ENCODE measurements at places on chromosomes 4 and X.
A peak's percentile ranks its signal among the peaks of the same experiment; 100 is the strongest.

DNA sequence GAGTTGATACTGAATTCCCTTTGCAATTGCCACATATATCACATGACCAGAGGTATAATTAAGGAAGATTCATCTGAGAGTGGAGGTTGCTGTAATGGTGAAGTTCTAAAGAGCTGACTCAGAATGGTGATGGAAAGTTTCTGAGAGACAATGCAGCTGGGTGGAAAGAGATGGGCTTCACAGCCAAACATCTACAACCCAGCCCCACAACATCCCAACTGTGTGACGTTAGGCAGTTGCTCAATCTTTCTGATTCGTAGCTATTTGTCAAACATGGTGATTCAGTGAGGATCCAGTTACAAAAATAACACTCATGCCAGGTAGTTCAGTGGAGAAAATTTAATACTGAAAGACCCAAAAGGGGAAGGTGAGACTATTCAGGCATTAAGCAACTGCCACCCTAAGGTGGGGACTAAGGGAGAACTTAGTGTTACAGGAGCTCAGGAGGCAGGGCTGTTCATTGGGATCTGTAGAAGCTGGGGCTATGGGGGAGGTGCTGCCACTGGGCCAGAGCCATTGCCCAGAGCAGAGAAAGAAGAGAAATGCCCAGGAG, 6.9 kb upstream of the AFF1 start:
- peak; percentile 25 for DNase-seq

- DNase-seq = no peak
Measured at GRCh38 chr4:107890779-107891178, 40.6 kb upstream of the CYP2U1 start.

DNA sequence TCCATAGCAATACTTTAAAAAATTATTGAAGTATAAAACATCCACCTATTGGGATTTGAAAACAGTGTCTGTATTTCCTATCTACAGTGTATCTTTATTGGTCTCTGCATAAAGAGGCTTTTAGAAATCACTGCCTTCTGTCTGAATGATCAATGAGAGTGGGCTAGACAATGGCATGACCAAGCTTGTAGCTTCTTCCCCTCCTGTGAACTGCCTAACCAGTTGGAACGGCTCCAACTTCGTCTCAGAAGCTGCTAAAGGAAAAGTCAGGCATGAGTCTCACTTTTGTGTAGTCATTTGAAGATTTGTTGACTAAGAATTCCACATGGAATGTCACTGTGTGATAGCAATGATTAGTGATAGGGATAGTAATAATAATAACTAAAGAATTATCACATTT, 64.2 kb downstream of the INTS12 start:
- no peak for DNase-seq

DNA sequence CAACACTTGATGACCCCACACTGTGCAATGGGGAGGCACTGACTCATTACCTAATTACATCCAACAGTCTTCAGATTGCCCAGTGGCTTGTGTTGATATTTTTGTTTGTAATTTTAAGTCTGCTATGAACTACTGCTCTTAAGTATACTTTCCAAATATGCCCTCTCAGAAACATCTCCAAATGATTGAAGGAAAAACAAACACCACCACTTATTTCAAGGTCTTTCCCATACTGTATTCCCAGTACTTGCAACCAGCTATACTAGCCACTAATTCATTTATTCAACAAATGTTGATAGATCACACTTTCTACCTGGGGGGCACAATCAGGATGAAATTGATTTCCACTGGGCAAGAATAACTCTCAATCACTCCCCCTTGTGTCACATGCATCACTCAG, 302.2 kb upstream of the CPEB2 start:
- no peak for DNase-seq

- DNase-seq = no peak
Measured at GRCh38 chrX:122046815-122047214, 999.4 kb downstream of the GLUD2 start.

DNA sequence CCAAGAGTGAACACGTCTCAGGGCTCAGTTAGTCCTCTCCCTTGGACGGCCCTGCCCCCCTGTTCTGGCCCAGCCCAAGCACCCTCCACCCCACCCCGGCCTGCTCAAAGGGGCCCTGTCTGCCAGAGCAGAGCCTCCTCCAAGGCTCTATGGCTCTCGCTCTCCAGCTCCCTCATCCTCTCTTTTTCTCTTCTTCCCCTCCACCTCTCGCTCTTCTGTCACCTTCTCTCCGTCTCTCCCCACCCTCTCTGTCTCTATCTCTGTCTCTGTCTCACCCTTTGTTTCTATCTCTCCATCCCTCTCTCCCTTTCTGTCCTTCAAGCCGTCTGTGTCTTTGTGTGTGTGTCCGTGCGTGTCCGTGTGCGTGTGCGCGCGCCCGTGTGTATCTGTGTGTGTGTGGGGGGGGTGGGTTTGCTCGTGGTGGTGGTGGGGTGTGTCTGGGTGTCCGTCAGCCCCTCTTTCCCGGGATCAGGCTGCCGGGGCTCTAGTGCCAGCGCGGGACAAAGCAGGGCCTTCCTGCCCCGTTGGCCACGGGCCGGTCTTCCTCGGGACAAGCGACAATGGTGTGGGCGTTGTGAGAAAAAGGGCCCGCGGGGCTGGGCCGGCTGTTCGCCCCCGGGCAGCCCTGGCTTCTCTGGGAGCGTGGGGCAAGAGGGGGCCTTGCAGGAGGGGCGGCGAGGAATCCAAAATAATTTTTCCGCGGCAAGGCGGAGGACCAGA, 8.7 kb downstream of the FRG2 start:
- DNase-seq = no peak

- no peak for DNase-seq
Measured at GRCh38 chr4:185965426-185966384, 103.3 kb upstream of the TLR3 start.

DNA sequence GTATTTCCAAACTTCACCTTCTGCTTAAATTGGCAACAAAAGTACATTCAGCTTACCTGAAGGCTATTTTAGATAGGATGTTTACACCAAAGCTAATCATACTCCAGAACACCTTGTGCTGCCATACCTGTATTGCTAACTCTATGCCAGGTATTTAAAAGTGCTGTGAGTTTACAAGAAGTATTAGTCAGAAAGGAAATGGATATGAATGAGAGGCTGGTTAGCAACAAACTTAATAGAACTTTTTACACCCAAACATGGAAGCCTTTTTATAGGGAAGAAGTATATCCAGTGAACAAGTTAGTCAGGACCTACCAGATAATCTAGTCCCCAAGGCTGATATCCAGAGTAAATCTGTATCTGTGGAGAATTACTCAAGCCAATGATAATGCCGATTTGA, 131.2 kb upstream of the SPRY1 start:
- DNase-seq = no peak

DNA sequence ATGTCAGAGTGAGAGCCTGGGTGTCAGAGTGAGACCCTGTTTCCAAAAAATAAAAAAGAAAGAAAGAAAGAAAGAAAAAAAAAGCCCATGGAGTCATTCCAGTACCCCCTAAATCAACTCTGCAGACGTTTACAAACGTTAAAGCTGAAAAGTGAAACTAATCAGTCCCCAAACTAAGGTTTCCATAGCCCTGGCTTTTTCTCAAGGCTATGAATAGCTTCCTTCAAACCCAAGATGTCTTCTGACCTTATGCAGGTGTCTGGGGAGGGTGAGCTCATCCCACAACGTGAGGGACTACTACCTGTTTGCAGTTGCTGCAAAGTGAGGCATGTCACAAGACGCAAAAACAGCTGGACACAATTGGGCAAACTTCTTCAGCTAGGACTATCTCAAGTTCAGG, 144.0 kb downstream of the SH3KBP1 start:
- no peak for DNase-seq

DNA sequence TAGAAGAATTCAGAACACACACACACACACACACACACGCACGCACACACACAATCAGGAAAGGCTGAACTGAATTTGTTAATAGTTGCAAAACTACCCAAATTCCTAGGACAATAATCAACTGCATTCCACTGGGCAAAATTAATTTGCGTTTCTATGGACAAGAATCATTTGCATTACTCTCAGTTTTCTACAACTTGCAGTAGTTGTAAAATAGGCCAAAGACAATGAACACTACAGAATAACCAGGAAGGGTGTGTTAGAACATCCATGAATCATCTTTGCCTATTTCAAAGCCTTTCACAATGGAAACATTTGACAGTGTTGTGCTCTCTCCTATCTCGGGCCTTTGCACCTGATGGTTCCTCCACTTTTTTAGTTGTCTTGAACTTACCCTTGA, 77.1 kb upstream of the IGFBP7 start:
- no peak for DNase-seq

DNA sequence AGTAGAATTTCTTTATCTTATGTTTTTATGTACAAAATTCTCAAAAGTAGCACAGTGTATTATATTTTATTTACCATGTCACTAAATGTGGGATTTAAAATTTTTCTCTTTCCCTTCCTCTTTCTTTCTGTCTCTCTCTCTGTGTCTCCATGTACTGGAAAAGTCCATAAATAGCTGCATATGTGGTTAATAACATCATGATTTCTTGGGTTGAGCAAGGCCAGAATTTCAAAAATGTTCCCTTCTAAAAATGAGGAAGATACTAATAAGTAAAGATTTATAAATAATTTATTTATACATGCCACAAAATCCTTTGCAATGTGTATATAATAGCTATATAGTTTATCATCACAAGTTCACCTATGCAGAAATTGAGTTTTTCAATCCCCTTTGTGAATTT, 29.1 kb upstream of the DKK2 start:
- no peak for DNase-seq

DNA sequence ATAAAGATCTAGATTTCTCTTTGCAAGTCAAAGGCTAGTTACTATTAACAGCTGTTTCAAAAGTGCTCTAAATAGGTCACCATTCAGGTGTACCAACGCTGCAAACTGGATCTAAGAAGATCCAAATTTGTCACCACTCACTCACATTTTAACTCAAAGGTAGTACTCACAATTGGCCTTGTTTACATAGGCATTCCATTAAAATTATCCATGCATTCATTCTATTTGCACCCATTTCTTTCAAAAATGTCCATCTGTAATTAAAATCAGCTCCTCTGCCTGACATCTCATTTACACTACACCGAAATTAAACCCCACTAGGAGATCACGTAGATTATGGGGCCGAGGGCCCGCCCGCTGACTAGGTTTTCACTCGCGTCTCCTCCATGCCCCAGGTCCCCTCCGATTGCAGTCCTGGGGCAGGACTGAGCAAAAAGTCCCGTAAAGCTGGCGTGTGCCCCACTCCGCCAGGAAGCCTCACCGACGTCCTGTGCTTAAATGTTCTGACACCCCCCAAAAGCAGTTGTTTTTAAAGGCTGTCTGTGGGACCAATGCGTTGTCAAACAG, 1.3 kb upstream of the ING2 start:
- no peak for DNase-seq

GRCh38 chr4:38114386-38115150, 154.4 kb downstream of the PTTG2 start:
- DNase-seq = no peak

- no peak for DNase-seq
Measured at GRCh38 chr4:7524064-7524682, 89.4 kb upstream of the PSAPL1 start.

DNA sequence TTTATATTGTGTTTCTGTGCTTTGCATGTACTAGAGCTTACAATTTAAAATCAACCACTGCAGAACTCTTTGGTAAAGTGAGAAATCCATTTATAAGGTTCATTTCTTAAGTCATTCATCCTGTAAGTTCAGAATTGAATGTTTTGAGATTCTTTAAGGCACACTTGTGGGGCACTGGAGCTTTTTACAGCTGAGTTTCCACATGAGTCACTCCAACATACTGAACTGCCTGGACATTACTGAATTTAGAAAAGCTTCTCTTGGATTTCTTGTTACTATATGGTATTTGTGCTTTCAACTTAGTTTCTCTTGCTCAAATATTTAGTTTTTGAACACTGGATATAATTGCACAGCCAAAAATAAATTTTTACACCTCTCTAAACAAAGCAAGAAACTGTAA, 226.3 kb downstream of the PACRGL start:
- DNase-seq = no peak

DNA sequence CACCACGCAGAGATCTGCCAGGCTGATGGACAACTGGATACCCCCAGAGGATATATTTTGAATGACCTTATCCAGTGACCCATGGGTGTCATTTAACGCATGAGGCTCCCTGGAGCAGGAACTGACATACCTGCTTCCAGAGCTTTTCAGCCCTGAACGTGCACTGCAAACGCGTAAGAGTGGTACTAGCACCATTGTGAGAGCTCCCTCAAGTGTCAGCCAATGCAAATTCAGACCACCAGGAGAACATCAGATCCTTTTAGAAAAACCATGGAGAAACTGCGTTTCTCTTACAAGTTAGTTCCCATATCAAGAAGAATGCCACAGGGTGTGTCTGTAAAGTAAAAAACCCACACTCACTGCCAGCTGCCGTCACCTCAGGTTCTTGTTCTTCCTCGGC, 7.3 kb downstream of the TREX2 start:
- no peak for DNase-seq
